Karpas-422 (cell line): ENCODE measurements at places on chromosomes 3 and 15.

GRCh38 chr3:132730891-132731580 lies 8.8 kb upstream of the NPHP3 start:
- no peak overlapping the region for H3K27ac ChIP-seq
- H3K4me3 ChIP-seq = no peak overlapping the region
- H3K4me1 ChIP-seq = no peaks in the 10 kb centered on the region
- peak; percentile 69 for DNase-seq
- no peaks in the 10 kb centered on the region for H3K36me3 ChIP-seq

GRCh38 chr3:101131767-101132166 lies 138.5 kb upstream of the ABI3BP start:
- no peak overlapping the region for H3K4me3 ChIP-seq
- no peak overlapping the region for H3K27ac ChIP-seq
- peaks cover 5% of the 10 kb centered on the region for H3K4me1 ChIP-seq
- H3K36me3 ChIP-seq = no peaks in the 10 kb centered on the region
- DNase-seq = peak; percentile 65

- H3K4me3 ChIP-seq = no peak overlapping the region
- no peaks in the 10 kb centered on the region for H3K4me1 ChIP-seq
- no peak overlapping the region for H3K27ac ChIP-seq
Measured at GRCh38 chr3:107110596-107111305, 266.5 kb upstream of the CCDC54 start.

GRCh38 chr3:70342149-70342548 lies 29.7 kb upstream of the MDFIC2 start:
- H3K4me1 ChIP-seq = no peaks in the 10 kb centered on the region
- H3K27me3 ChIP-seq = no peaks in the 10 kb centered on the region
- H3K36me3 ChIP-seq = no peaks in the 10 kb centered on the region
- DNase-seq = no peak
- no peak overlapping the region for H3K27ac ChIP-seq

GRCh38 chr15:99753066-99753465 lies 19.8 kb upstream of the LYSMD4 start:
- DNase-seq = no peak
- no peaks in the 10 kb centered on the region for H3K36me3 ChIP-seq
- H3K27ac ChIP-seq = no peak overlapping the region
- H3K4me3 ChIP-seq = no peak overlapping the region
- H3K27me3 ChIP-seq = no peaks in the 10 kb centered on the region

DNA sequence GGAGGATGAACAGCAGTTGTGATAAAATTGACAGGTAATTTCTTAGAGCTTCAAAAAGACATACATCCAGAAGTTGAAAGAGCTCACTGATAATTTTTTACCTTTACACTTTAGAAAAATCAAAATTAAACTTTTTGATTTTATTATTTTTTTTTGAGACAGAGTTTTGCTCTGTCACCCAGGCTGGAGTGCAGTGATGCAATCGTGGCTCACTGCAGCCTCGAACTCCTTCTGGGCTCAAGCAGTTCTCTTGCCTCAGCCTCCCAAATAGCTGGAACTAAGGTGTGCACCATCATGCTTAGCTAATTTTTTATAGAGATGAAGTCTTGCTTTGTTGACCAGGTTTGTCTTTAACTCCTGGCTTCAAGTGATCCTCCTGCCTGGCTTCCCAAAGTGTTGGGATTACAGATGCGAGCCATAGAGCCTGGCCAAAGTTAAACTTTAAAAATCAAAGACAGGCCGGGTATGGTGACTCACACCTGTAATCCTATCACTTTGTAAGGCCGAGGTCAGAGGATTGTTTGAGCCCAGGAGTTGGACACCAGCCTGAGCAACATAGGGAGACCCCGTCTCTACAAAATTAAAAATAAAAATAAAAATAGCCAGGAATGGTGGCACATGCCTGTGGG lies 21.7 kb downstream of the PLA2G4F start:
- H3K27ac ChIP-seq = no peak overlapping the region
- no peak for DNase-seq
- no peaks in the 10 kb centered on the region for H3K27me3 ChIP-seq

DNA sequence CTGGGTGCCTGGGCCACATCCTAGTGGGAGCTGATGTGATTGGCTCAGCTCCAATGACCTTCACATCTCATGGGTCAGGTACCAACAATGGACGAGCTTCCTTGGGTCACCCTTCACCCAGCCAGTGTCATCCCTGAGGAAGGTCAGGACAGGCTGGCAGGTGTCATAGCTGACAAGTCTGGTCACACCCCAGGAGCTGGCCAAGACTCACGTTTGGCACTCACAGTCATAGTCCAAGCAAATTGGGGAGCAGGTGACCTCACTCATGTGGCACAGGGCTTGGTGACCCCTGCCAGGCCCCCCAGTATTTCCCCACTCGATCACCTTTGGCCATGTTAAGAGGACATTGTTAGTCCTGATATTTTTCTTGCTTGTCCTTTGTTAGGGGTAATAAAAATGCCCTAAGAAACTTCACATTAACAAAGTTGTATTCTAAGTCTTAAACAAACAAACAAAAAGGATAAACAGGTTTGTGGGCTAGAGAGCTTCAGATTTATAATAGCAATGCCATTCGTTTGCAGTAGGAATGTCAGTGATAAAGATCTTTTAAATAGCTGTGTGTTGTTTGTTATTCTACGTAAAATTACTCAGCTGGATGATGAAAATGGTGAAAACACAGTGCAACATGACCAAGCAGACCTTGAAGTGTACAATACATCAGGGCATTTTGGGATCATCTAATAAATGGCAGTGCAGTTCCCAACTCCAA lies 79.5 kb upstream of the POMGNT2 start:
- H3K27ac ChIP-seq = no peak overlapping the region
- DNase-seq = no peak
- no peaks in the 10 kb centered on the region for H3K27me3 ChIP-seq
- H3K4me3 ChIP-seq = no peak overlapping the region
- no peaks in the 10 kb centered on the region for H3K36me3 ChIP-seq
- H3K4me1 ChIP-seq = no peaks in the 10 kb centered on the region

DNA sequence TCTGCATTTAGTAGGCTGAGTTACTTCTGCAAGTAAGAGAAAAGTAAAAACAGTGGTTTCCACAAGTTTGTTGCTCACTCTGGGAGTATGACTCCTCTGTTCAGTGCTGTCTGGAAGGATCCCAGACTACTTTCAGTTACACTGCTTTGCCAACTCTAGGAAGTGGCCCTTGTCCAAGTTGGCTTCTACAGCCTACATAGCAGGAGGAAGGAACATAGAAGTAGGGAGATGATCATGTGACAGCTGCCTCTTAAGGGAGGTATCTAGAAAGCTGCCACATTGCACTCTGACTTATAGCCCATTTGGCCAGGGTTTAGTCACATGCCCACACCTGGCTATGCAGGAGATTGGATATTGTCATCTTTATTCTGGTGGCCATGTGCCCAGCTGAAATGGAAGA lies 298.1 kb downstream of the NSUN3 start:
- H3K4me1 ChIP-seq = no peaks in the 10 kb centered on the region
- no peak overlapping the region for H3K27ac ChIP-seq
- no peaks in the 10 kb centered on the region for H3K36me3 ChIP-seq
- no peak for DNase-seq

GRCh38 chr3:182509844-182510460 lies 283.4 kb upstream of the ATP11B start:
- no peaks in the 10 kb centered on the region for H3K27me3 ChIP-seq
- no peak overlapping the region for H3K4me3 ChIP-seq
- no peaks in the 10 kb centered on the region for H3K4me1 ChIP-seq
- no peak overlapping the region for H3K27ac ChIP-seq

DNA sequence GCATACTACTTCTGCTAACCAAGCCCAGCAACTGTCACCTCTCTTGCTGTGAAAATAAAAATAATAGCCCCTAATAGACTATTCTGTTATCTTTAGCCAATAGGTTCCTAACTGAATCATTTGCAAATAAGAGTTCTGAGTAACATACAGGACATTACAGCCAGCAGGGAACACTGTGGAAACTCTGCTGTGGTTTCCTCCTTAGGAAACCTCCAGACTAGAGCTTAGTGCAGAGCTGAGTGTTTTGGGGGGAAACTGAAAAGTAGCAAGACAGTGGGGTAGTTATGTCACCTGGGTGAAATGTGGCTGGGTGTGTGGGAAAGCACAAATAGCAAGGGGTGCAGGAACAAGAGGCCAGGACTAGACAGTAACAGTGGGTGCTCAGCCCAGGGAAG lies 32.4 kb downstream of the DZIP1L start:
- H3K27me3 ChIP-seq = no peaks in the 10 kb centered on the region; the same call in 1 of the 2 replicates
- no peaks in the 10 kb centered on the region for H3K4me1 ChIP-seq
- H3K36me3 ChIP-seq = no peaks in the 10 kb centered on the region
- DNase-seq = no peak
- H3K27ac ChIP-seq = no peak overlapping the region
